AG04450 (cell line): ENCODE measurements at places on chromosomes 12 and 14. TPM values are rescaled to one million over a fixed set of nuclear protein-coding genes. Genes with fewer than 3 reads are reported as not detected.

DPPA3 gene
- polyA plus RNA-seq, result not detected in 2 replicates

STYK1 gene
- 0.02 and 0.14 TPM in 2 replicates for polyA plus RNA-seq

DERA gene
- 32.5 and 44.3 TPM in 2 replicates for polyA plus RNA-seq

APAF1 gene
- polyA plus RNA-seq, result 16.1 and 21.0 TPM in 2 replicates

IL31 gene
- not detected in 2 replicates for polyA plus RNA-seq

PPM1H gene
- 0.12 and 0.19 TPM in 2 replicates for polyA plus RNA-seq

KDM5A gene
- polyA plus RNA-seq, result 28.1 and 33.9 TPM in 2 replicates

SIX6 gene
- not detected in 2 replicates for polyA plus RNA-seq

GRIN2B gene
- not detected in 2 replicates for polyA plus RNA-seq

SCN8A gene
- 9.6 and 12.5 TPM in 2 replicates for polyA plus RNA-seq

SMCO3 gene
- polyA plus RNA-seq, result 0.05 TPM in 1 of 2 replicates, not detected in the other
